GM23338 (cell line): ENCODE measurements at places on chromosomes 4 and X.
A peak's percentile ranks its signal among the peaks of the same experiment; 100 is the strongest.

DNA sequence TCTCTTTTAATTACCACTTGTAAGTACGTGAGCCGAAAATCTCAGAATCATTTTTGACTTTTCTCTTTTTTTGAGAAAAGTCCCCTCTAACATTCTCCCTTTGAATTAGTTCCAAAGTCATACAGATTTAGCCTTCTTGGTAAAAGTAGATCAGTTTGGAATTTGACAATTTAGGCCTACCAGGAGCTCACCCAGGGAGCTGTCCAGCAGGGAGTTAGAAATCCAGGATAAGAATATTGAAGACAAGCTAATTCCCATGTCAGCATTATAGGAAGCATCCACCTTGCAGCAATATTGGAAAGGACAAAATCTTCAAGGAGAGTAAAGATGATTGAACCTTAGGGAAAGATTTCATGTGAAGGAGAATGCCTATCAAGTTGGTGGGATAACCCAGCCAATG, 352.2 kb upstream of the CPEB2 start:
- DNase-seq = no peak

GRCh38 chr4:106032851-106033286, 137.6 kb downstream of the NPNT start:
- no peak for DNase-seq

GRCh38 chr4:180059216-180059881, 2183.9 kb upstream of the TENM3 start:
- peak; percentile 55 for DNase-seq

- no peak for DNase-seq
Observed at GRCh38 chr4:150609131-150609530, 27.2 kb downstream of the MAB21L2 start.

GRCh38 chr4:176616151-176616550, 176.6 kb downstream of the VEGFC start:
- no peak for DNase-seq

GRCh38 chr4:110989125-110989524, 366.2 kb upstream of the PITX2 start:
- DNase-seq = no peak

GRCh38 chr4:185711726-185712125, 100.3 kb downstream of the SORBS2 start:
- no peak for DNase-seq

DNA sequence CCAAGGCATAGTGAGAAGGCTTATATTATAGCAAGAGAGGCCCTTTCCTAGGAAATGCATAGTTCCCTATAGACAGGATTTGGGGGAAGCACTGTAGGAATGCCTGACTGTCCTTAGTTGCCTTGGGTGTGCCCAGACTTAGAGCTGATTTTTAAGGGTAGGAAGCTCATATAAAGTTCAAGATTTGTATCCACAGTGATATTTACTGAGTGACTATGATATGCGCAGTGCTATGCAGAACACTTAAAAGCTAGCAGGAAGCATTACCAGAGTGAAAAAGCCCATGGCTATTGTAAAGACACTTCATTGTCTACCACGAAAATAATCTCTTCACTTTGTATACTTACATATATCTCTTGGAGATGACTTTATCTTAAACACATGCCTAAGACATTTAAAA, 50.1 kb upstream of the IL13RA1 start:
- DNase-seq = no peak

DNA sequence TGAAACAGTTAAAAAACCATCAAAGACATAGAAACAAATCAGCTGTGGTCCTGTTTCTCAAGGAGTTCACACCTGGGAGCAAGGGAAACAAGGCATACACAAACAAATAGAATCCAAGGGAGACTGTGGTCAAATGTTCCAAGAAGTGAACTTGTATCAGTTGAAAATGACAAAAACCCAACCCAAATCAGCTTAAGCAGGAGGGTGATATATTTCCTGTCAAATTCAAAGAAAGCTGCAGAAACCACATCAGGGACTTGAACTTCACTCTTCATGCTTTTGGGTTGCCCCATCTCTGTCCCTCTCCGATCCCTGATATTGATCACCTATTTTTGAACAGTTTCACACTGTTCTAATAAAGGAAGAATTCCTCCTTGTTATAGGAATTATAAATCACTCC, 148.6 kb upstream of the FMR1 start:
- no peak for DNase-seq

DNA sequence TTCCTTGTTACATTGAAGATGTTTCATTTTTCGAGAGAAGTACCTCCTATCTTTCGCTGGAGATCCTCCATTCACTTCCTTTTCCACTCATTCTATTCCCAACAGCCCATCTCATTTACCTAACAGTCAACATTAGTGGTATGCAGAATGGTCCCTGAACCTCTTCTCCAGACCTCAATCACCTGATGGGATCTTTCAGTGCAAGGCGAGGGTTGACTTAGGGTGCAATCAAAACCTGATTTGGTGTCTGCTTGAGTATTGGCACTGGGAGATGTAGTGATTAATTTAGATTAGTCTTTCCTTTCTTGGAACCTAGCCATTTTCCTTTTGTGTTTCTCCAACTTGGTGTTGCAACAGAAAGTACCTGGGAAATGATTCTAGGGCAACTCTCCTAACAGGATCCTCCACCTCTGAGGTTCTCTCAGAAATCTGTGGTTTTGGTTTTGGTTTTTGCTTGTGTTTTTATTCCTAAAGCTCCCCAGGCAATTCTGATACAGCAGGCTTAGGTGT, 18.4 kb downstream of the DDX3X start:
- peak; percentile 12 for DNase-seq

DNA sequence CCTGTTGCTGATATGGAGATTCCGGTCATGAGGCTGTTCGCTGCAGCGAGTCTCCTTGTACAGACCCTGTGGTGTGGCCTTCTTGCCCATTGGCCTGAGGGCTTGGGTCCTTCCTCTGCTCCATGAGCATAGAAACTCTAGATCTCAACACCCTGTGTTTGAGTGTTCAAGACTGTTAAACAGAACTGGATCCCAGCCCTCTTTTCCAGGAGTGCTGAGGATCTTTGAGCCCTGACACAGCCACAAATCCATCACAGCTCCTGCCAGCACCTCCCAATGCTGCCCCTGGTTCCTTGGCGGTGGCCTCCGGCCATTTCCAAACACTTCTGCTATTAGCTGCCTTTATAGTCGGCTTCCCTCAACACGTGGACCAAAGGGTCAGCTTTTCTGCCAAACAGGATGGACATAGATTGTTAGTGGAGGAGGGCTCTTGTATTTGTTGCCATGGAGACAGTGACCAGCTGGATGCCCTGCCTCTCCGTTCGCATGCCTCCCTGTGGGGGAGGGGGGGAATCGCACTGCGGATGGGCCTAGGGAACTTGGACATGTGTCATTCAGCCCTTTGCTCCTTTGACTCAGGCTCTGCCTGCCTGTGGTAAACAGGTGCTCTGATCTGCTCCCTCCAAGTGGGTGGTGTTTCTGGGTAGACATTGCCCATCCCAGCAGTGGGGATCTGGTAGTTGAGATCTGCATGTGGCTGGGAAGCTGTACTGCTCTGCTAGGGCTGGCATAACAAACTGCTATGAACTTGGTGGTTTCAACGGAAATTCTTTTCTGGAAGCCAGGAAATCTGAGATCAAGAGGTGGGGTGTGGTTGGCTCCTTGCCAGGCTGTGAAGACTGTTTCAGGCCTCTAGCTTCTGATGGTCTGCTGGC, 6.9 kb upstream of the WDR1 start:
- DNase-seq = peak; percentile 73

DNA sequence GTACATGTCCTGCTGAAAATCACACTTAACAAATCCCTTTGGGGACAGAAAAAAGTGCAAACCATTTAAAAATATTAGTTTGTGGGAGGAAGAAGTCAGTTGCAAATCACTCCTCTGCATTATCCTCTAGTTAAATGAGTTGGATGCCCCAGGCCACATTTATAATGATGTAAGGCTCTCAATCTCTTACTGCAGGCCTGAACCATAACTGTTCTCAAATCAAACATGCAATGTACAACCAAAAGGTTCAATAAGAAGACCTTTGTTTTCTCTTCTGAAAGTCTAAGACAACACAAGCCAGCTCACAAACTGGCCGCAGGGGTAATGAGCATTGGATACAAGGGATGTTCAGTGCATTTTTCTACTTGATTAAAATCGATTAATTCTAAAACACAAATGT, 39.7 kb downstream of the IGFBP7 start:
- no peak for DNase-seq

DNA sequence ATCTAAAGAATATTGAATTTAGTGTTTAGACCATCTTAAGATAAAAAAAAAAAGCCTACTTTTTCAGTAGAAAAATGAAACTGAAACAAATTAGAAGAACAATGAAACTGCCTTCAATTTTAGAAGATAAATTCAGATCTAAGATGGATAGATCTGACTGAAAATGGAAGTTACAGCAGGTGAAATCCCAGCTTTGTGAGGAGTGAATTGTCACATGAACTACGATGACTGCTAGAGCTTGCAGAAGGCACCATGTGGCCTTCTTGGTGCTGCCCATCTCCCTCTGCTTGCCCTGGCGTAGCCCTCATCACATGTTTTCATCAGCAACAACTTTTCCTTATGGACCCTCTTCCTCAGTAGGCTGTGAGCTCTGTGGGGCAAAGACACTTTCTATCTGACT, 51.4 kb upstream of the EMCN start:
- no peak for DNase-seq

DNA sequence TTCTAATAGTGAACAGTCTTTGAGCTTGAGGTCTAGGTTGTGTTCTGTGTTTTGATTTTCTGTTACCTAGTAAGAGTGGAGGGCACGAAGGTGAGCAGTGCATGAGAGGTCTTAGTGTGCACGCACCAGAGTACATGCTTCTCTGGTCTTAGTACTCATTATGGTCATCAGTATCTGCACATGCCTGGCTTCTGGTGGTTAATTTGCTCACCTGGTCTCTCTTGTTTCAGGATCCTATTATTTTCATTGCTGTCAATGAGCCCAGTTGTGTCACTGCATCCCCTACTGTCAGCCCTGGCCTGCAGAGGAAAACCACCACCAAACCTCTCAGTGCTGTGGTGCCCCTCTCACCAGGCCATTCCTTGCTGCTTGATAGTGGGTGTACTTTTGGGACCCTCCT, 54.8 kb downstream of the NSUN7 start:
- DNase-seq = no peak

GRCh38 chr4:26787461-26788340, 72.9 kb upstream of the STIM2 start:
- DNase-seq = peak; percentile 72

GRCh38 chrX:30301963-30302362, 7.2 kb downstream of the NR0B1 start:
- peak; percentile 2 for DNase-seq

GRCh38 chr4:66182636-66183035, 512.3 kb upstream of the EPHA5 start:
- no peak for DNase-seq

DNA sequence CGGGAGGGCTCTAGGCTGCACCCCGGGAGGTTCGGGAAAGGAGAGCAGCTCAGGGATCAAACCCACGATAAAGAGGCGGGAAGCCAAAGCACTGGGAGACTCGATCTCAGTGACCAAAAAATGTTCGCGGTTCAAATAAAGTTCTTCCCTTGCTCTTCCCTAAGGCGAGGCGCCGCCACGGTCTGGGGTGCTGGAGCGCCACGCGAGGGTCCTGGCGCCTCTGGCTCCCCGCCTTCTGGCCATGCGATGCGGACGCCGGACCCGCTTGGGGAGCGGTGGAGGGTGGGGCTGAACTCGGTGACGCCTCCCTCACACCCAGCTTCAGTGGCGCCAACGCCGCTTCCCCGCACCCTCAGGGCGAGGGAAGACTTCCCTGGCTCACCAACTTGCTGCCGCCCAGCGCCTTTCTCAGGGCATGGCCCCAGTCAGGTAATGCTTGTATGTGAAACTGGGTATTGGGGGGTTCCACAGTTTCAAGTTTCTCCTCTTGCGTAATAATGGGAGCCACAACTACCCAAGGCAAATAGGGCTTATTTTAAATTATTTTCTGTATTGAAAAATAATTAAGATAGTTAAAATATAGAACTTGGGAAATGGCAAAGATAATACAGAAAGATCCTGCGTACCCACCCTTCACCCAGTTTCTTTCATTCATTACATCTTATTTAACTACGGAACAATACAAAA, at the start of gene QRFPR:
Gene QRFPR, minus strand, starts transcription at position 243 of the 687 bp plus-strand sequence. CDS start 371 bp downstream, outside the sequence.
- peak; percentile 71 for DNase-seq

DNA sequence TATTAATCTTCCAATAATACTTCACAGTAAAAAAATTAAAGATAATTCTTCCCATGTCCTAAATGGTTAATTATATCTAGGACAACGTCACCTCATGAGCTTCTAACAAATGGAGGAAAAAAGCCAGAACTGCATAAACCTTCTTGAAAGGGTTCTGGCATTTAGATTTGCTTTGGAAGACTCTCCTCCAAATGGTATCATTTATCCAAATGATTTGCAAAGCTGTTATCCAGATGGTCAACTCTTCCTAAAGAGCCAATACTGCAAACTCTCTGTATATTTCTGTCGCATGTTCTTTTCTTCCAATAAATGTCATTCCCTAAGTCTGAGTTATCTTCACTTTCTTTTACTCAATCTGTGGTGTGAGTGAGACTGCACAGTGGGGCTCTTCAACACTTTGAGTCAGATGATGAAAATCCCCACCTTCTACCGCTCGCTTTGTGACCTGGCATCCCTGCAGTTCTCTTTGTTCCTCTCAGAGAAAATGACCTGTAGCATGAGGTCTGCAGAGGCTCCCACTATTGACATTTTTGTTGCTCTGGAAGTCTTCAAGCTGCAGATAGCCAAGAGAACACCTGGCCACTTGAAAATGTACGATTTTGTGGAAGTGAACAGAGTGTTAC, 52.9 kb downstream of the TMEM150C start:
- DNase-seq = no peak

- no peak for DNase-seq
Observed at GRCh38 chr4:78767350-78767749, 8.8 kb upstream of the BMP2K start.

DNA sequence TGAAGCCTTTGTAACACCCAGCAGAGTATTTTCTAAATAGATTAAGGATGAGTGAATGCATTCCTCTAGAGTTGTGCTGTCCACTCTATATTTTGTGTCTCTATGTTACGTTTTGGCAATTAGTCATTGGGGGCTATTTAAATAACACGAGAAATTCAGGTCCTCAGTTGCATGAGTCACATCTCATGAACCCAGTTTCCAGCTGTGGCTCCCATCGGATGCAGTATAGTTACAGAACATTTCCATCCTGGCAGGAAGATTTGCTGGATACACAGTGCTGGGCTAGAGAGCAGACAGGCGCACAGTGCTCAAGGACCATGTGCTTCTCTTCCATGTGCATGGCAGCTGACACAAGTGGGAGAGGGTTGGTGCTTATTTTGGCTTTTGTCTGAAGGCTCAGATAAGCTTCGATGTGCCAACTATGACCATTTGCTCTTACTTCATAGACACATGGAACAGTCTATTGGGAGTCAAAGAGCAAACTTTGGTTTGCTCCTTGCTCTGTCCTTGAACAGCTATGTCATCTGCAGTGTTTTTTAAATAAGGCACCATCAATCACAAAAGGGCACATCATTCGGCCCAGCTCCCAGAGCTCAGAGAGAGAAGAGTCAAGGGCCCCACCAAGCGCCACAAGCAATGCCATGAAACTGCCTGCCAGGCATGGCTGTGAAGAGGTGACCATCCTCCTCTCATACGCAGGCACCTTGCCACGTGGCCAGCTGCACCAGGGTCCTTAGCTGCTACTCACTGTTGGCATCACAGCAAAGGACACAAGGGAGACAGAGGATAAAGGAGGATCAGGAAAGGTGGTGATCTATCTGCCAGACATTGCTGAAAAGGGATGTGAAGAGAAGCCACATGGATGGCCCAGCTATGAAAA, 8.1 kb upstream of the STS start:
- DNase-seq = no peak
